Activated B cell treated with CpG ODN at 0.5 μM for 24 hours (primary cell): ENCODE measurements at places on chromosomes 5 and 9. TPM values are rescaled to one million over a fixed set of nuclear protein-coding genes. Genes with fewer than 3 reads are reported as not detected.

PLAA gene
- 25.6 and 31.3 TPM in 2 replicates for total RNA-seq

TSPAN17 gene
- total RNA-seq = 20.7 and 27.7 TPM in 2 replicates

DNA sequence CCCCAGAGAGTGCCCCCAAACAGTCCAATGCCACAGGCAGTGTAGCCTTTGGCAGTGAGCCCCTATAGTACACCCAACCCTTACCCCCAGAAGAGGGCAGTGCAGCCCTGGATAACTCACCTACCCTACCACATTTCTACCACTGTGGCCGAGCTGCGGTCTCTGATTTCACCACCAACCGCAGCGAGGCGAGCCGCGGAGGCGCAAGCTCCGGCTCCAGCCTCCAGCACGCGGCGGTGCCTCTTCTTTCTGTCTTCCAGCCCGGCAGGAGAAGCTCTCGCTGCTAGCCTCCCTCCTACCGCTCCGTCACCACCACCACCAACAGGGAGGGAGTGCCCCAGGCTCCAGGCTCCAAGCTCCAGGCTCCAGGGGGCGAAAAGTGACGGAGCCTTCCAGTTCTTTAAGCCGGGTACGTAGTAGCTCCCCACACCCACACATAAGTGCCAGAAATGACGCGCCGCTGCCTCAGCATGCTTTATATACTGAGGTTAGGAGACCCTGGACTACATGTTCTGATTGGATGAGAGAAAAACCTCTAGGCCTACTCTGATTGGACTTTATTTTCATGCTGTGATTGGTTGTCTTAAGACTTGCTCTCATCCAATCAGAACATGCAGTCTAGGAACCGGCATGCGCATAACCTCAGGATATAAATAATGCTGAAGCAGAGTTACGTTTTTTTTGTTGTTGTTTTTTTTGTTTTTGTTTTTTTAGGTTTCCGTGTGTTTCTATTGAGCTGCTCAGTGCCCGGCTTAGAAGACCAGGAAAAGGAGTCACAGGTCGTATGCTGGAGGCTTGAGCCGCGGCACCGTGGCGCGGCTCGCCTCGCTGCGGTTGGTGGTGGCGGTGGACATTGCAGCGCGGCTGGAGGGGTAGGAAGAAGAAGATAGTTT lies at the start of gene PCAT7:
Gene PCAT7 (plus strand): TSS at position 645 of the 893 bp plus-strand sequence.
- no peak within 1 kb of the TSS for H3K27ac ChIP-seq

CYLC2 gene
- total RNA-seq = not detected in 2 replicates

DNA sequence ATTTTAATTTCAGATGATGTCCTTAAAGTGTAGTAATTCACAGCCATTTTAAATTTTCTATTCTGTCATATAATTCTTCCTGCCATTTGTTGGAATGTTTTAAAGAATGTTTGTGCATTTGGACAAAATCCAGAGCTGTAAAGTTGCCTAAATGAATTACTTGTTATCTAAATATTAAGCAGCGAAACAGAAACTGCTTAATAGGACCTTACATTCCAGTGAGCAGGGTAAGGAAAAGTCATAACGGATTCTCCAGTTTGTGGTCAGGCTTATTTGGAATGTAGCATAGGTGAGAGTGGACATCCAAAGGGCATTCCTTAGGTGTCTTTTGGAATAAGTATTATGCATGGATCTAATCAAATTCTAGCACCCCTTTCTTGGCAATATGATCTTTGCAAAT lies 410.4 kb upstream of the PTPRD start:
- no peaks in the 10 kb centered on the region for H3K27me3 ChIP-seq
- no peak for DNase-seq
- H3K36me3 ChIP-seq = no peaks in the 10 kb centered on the region
- H3K4me1 ChIP-seq = no peaks in the 10 kb centered on the region

- DNase-seq = no peak
- no peaks in the 10 kb centered on the region for H3K4me1 ChIP-seq
- H3K27ac ChIP-seq = no peak overlapping the region
- no peaks in the 10 kb centered on the region for H3K36me3 ChIP-seq
Measured at GRCh38 chr5:122896598-122897282, 51.3 kb downstream of the SNX24 start.

DNA sequence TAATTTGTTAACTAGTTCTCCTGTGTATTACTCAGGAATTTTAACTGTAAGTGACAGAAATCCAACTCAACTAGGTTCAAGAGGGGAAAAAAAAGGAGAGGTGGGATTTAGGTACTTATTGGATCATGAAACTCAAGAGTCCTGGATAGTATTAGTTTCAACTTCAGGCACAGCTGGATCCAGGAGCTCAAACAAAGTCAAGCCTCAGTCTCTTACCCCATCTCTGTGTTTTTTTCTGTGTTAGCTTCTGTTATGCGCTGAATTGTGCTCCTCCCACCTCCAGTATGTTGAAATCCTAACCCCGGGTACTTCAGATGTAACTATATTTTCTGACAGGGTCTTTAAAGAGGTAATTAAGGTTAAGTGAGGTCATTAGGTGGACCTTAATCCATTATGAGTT lies 53.5 kb downstream of the SMIM23 start:
- no peaks in the 10 kb centered on the region for H3K27me3 ChIP-seq
- H3K36me3 ChIP-seq = peaks cover 3% of the 10 kb centered on the region
- DNase-seq = no peak
- no peak overlapping the region for H3K27ac ChIP-seq
- no peak overlapping the region for H3K4me3 ChIP-seq
